ENCODE measurements at places on chromosomes 5 and 9. TPM values are rescaled to one million over a fixed set of nuclear protein-coding genes. Genes with fewer than 3 reads are reported as not detected.

- H3K4me3 ChIP-seq = no peak overlapping the region
- H3K27me3 ChIP-seq = no peaks in the 10 kb centered on the region
- DNase-seq = no peak
- H3K4me1 ChIP-seq = peaks cover 35% of the 10 kb centered on the region
Measured at GRCh38 chr9:6941501-6941900, 183.7 kb downstream of the KDM4C start.

DNA sequence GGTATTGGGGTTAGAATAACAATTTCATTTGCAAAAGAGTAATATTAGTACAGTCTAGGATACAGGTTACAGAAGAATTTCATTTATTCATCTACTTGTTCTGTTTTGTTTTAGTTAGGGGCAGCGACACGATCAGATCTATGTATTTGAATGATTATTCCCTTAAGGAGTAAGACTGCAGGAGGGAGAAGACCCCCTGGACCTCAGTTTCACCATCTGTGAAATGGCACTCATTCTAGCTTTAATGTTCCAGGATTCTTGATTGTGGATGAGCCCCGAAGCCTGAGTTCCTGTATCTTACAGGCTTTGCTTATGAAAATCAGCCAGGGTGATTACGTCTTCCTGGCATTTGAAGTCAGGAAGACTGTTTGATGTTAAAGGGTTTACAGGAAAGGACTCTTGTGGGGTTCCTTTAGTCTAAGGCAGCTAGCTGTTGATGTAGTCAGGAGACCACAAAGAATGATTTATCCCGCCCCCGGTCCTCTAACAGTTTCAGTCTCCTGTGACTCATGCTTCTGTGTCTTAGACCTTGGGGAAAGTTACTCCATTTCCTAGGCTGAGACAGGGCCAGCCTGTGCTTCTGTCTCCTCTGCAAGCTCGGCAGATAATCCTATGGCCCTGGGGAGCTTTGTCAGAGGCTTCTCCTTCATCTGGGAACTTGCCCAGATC lies 11.5 kb downstream of the SMIM3 start:
- H3K27ac ChIP-seq = peak overlapping the region; percentile 70
- H3K27me3 ChIP-seq = no peaks in the 10 kb centered on the region
- H3K4me1 ChIP-seq = peaks cover 44% of the 10 kb centered on the region
- no peaks in the 10 kb centered on the region for H3K36me3 ChIP-seq

DNA sequence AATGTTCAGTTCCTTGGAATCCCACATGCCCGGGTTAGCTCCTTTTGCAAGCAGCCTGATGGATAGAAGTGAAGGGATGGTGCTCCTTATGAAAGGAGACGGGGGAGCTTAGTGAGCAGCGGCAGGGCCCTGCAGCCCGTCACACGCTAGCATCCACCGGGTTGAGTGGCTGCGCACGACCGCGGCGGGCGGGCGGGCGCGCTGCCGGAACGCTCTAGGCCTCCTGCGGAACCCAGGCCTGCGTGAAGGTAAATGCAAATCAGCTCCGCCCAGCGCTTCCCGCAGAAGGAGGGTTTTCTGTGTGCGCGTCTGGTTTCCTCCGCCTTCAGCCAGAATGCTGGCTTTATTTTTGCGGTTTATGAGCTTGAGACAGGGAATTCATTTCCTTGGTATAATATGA lies 19.8 kb downstream of the IL12B start:
- H3K36me3 ChIP-seq = no peaks in the 10 kb centered on the region
- DNase-seq = no peak
- no peak overlapping the region for H3K4me3 ChIP-seq
- no peak overlapping the region for H3K27ac ChIP-seq
- no peaks in the 10 kb centered on the region for H3K4me1 ChIP-seq

BTNL9 gene
- 9.2 TPM for total RNA-seq

DNA sequence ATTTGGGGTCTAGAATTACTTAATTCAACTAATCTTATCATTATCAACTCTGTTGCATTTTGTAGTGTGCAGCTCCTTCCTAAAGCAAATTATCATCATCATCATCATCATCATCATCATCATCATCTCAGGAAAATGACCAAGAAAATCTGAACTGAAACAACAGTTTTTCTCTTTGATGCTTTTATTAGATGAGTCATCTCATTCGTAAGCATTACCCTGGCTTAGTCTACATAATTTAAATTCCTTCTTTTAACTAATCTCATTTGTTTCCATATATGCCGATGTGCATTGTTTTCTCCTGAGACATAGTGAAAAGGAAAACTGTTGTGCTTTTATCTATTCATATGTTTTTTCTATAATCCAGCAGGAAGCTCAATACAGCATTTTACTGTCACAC lies 173.0 kb upstream of the PDE4D start:
- H3K4me1 ChIP-seq = no peaks in the 10 kb centered on the region
- no peak overlapping the region for H3K27ac ChIP-seq
- no peak for DNase-seq
- no peaks in the 10 kb centered on the region for H3K36me3 ChIP-seq
- H3K4me3 ChIP-seq = no peak overlapping the region

- DNase-seq = no peak
- H3K27ac ChIP-seq = no peak overlapping the region
- no peak overlapping the region for H3K4me3 ChIP-seq
- H3K36me3 ChIP-seq = no peaks in the 10 kb centered on the region
- no peaks in the 10 kb centered on the region for H3K27me3 ChIP-seq
Measured at GRCh38 chr5:83281176-83281575, 190.4 kb upstream of the VCAN start.

GRCh38 chr5:159915904-159916840 lies at the start of gene ADRA1B:
Gene ADRA1B, plus strand, starts transcription at chr5:159916482. Its CDS starts 424 bp downstream, at chr5:159916906.
- H3K4me3 ChIP-seq = peak within 1 kb of the TSS; percentile 55
- no peaks in the 10 kb centered on the region for H3K36me3 ChIP-seq
- H3K27me3 ChIP-seq = peaks cover 3% of the 10 kb centered on the region
- H3K4me1 ChIP-seq = peaks cover 31% of the 10 kb centered on the region
- H3K27ac ChIP-seq = peak within 1 kb of the TSS; percentile 21

- no peaks in the 10 kb centered on the region for H3K36me3 ChIP-seq
- no peaks in the 10 kb centered on the region for H3K27me3 ChIP-seq
- H3K4me3 ChIP-seq = no peak overlapping the region
- no peak overlapping the region for H3K27ac ChIP-seq
Measured at GRCh38 chr9:6590772-6591384, 54.7 kb downstream of the GLDC start.

CBY3 gene
- not detected for total RNA-seq
